HS-5 (cell line): ENCODE measurements at places on chromosomes 7 and 10.

DNA sequence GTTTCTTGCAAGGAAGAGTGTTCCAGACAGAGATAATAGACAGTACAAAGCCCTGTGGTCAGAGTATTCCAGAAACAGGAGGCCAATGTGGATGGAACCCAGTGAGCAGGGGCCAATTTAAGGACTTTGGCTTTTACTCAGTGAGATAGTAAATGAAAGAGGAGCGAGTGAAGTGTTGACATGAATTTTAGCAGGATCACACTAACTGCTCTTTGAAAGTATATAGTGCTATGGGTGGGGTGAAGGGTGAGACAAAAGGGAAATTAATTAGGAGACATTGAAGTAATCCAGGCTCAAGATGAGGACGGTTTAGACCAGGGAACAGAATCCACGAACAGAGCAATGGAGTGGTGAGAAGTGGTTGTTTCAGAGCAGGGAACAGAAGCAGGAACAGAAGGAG, 62.2 kb upstream of the TES start:
- no peak for DNase-seq

GRCh38 chr10:101686133-101686925, 8.6 kb downstream of the FBXW4 start:
- DNase-seq, result no peak

- no peak for DNase-seq
Observed at GRCh38 chr10:69730251-69731156, 71.2 kb upstream of the COL13A1 start.

DNA sequence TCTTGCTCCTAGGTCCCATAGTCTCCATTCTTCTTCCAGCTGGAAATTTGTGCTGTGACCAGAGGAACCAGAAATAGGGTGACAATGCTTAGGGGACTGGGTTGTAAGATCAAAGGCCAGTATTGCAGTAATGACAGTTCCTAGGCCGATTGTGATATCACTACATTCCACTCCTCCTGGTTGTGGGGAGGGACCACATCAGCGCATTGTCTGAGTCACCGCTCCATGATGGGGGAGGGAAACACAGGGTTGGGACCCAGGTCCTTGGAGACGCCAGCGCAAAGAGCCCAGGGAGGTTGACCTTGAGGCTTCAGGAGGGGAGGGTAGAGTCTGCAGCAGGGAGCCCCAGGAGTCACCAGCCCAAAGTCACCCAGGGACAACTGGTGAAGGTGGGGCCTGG, 20.8 kb upstream of the GGCT start:
- DNase-seq, result no peak

DNA sequence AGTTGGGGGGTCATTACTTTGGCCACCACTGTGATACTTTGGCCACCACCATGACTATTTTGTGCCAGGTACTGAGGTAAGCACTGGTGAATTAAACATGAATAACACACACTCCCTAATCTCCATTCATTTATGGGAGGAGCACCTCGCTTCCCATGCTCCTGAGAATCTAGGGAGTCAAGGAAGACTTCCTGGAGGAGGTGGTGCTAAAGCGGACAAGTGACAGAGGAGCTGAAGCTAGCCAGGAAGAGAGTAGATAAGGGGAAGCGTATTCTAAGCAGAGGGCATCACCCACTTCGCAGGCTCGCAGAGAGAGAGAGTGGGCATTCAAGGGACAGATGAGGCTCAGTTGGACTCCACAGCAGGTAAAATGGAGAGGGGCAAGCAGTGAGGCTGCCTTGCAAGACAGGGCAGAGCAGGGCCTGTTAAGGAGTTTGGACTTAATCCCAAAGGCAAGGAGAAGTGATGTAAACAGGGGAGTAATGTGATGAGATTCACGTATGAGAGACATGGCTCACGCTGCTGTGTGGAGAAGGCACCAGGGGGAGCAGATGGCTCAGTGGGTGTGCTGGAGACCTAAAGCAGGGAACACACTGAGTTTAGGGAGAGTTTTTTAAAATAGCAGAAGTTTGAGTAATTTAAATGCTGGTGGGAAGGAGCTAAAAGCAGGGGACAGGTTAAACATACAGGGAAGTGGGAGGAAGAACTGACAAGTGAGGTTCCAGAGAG, 21.3 kb upstream of the TMEM248 start:
- DNase-seq, result no peak

GRCh38 chr10:48504141-48504885, 100.6 kb downstream of the ARHGAP22 start:
- DNase-seq, result no peak

GRCh38 chr7:139536152-139536551, 12.7 kb downstream of the CLEC2L start:
- no peak for DNase-seq

- peak; percentile 19 for DNase-seq
Observed at GRCh38 chr10:61975391-61975932, 74.0 kb downstream of the ARID5B start.
